ENCODE measurements at places on chromosomes 5 and 9.

DNA sequence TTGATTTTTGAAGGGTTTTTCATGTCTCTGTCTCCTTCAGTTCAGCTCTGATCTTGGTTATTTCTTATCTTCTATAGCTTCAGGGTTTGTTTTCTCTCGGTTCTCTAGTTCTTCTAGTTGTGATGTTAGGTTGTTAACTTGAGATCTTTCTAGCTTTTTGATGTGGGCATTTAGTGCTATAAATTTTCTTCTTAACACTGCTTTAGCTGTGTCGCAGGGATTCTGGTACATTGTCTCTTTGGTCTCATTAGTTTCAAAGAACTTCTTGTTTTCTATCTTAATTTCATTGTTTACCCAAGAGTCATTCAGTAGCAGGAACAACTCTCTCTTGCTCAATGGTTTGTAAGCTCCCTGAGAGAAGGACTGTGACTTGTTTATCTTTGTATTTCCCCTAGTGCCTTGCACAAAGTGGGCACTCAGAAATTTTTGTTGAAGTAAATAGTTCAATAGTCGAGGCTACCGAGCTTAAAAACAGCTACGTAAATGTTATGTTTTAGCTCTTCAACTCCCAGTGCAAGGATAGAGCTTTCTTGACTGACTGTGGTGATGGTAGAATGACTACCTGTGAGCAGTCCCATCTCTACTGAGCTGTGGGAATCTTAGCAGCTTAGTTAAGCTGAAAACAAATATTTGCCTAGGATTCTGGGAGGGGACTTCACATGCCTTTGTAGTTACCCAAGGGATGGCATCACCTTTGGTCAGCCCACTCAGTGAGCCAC, 225.8 kb upstream of the ELL2 start:
- DNase-seq, result no peak

GRCh38 chr9:27183131-27183530, 74.1 kb downstream of the TEK start:
- no peak for DNase-seq

DNA sequence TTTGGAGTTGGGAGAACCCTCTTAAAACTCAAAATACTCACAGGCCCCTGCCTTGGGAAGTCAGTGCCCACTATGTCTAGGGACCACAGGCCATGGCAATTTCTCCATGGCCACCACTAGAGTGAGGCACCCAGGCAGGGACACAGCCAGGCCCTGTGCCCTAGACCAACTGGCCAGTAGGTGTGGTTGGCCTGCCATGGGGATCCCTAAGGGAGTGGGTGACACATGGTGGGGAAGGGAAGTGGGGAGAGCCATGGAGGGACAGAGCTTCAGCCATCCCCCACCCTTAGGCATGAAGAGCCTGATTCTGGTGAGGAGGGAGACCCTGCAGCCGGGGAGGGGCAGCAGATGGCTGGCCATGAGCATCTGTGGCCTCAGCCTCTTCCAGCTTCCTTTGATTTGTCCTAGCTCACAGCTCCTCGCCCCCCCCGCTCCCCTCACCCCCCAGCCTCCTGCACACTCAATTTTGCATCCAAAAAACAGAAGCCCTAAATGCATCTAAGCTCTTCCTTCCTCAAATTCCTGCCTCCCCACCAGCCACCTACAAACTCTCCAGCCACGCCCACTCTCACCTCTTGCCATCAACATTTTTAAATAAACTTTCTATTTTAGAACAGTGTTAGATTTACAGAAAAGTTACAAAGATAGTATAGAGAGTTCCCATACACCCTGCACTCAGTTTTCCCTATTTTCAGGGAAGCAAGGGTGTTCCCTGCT, 1.6 kb upstream of the DBN1 start:
- DNase-seq, result no peak

DNA sequence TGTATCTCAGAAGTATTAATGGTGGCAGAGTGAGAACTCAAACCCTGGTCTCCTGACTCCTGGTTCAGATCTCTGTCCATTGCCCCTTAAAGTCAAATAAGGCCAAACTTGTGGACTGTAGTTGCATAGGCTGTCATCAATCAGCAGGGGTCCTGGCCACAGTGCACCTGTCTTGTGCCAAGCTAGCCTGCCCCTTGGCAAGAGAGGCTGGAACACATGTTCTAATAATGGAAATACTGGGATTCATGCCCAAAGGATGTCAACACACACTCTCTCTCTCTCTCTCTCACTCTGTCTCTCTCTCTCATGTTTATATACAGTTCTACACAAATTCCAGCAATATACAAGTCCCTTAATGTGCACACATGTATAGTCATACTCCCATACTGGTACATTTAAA, 44.3 kb downstream of the GLRA1 start:
- no peak for DNase-seq

DNA sequence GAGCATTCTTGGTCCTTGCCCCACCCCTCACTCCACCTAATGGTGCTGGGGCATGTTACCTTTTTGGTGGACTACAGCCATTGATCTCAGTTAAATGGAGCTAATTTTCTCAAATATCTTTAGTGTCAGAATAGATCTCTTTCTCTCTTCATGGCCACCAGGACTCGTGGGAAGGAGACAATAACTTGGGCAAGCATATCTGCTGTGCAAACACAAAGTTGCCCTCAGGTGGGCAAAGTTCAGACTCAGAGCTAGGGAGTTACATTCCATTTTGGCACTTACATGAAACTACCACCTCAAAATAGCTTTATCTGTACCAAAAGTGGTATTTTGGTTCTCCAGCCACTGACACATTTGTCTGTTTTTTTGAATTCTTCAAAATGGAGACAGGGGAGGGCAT, 671.9 kb upstream of the KLF4 start:
- no peak for DNase-seq

GRCh38 chr5:93741136-93741811, at the start of gene POU5F2:
Gene POU5F2 (minus strand): TSS chr5:93741600. CDS start chr5:93741563, 37 bp downstream.
- DNase-seq, result no peak

DNA sequence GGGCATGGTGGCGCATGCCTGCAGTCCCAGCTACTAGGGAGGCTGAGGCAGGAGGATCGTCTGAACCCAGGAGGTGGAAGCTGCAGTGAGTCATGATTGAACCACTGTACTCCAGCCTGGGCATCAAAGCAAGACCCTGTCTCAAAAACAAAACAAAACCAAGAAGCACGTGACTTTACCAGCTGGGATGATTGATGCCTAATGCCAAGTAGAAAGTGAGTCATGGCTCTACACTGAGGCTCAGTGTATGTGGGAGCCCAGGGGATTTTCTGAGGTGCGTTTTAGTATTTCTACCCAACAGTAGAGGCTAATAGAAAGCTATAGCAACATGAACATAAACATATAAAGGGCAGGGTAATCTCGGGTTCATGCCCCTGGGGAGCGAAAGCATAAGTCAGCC, 13.9 kb upstream of the BRD3OS start:
- DNase-seq, result no peak

DNA sequence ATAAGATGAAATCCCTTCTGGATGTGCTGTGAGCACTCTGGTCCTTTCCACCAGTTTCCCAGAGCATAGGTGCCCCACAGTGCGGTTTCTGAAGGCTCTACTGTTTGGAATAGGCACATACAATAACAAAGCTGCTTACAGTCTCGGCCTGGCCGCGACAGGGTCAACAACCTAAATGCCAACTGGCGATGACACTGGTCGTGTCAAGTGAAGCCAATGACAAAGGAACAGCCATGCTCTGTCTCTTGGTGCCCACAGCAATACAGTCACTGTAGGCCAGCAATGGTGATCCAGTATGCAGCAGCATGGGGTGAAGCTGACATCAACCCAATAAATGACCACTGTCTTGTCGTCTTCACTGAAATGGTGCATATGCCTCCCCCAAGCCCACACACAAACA, 47.8 kb upstream of the EQTN start:
- DNase-seq, result no peak

DNA sequence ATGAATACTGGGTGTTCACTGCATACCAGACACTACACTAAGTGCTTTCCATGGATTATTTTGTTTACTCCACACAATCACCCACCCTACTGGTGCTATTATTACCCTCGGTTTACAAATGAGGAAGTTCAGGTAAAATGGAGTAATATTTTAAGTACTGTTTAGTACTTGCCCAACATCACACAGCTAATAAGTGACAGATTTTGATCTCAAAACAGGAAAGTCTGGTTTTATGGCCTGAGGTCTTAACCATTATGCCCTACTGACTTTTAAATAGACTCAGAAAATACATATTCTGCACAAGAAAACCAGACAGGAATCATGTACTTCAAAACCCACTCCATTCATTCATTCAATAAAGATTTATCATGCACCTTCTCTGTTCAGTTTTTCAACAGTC, 431.0 kb upstream of the TLE4 start:
- no peak for DNase-seq

- no peak for DNase-seq
These were observed 549.9 kb upstream of the KLF4 start for GRCh38 chr9:108039493-108039892.

- no peak for DNase-seq
These were observed 15.0 kb upstream of the RAPGEF1 start for GRCh38 chr9:131754846-131755245.

DNA sequence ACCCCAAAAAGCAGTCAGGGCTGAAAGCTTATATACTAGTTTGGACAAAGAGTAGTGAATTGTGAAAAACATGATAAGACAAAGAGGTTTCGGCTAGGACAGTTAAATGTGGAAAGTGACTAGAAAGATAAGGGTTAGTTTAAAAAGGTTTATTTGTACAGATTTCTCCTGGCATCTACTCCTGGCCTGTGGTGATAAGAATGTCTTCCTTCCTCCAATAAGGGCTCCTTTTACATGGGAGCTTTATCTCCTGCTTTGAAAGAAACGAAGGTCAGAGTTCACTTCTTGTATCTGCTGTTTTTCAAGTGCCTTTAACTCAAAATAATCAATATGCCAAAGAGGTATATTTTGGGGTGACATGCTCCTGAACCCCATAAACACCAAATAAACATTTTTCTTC, 776.1 kb upstream of the COX7C start:
- DNase-seq, result no peak

GRCh38 chr5:178505639-178506407, 84.4 kb downstream of the COL23A1 start:
- no peak for DNase-seq

Data from stromal cell of bone marrow (primary cell).